ENCODE measurements at places on chromosomes 6 and 20.

DNA sequence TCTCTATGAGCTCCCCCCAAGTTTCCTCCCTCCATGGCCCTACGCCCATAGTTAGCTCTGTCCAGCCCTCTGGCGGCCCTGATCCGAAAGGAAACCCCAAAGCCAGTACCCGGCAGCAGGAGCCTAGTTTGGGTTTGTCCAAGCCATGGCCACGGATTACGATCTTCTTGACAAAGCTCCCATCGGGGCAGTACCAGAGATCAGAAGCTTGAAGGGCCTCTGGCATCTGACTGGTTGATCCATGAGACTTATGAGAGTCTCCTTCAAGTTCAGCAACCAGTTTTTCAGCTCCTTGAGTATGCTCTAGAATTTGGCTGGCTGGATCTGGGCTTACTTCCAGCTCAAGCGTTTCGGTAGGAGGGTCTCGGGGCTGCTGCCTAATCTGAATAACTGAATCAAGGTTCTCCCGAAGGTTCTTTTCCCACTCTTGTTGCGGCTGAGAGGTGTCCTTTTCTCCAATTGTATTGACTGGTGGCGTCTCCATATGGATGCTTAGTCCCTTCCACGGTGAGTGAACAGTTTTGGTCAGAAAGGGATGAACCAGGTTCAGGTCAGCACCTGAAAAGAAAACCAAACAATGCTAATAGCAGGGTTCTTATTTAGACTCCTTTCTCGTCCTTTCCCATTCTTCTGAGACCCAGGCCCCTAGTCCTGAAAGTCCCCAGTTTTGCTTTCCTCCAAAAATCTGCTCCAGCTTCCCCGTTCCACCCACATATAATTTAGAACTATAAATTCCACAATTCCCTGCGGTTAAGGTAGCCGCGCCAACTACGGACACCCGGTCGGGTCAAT is 595 bp downstream of the FKBPL start:
- H3K27ac ChIP-seq: peak overlapping the region; percentile 93
- H3K4me3 ChIP-seq: peak overlapping the region; percentile 97

DNA sequence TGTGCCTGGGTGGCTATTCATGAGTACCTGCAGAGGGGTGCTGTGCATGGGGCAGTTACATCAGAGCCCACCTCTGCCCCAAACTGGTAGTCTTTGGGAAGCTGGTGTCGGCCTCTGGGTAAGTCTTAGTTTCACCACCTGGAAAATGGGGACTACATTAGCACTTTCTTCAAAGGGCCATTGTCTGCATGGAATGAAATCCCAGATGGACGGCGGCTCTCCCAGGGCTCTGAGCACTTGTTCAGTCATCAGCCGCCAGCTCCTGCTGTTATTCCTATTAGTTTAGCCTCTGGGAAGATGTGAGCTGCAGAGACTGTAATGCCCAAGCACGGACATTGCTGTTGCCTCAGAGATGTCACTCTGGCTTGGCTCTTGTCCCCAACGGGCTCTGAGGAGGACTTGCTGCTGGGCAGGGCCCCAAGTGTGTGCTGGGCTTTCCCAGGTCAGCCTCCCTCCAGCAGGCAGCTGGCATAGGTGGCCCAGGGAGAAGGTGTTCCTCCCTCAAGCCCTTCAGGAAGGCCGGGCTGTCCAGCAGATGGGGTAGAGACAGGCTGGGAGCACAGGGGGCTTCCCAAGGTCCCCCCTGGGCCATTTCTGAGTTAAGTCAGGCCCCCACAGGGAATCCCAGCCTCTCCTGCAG is 268.3 kb downstream of the TFAP2C start:
- no peaks in the 10 kb centered on the region for H3K4me1 ChIP-seq
- no peak overlapping the region for H3K4me3 ChIP-seq
- no peak overlapping the region for H3K27ac ChIP-seq
- peaks cover 10% of the 10 kb centered on the region for H3K27me3 ChIP-seq

DNA sequence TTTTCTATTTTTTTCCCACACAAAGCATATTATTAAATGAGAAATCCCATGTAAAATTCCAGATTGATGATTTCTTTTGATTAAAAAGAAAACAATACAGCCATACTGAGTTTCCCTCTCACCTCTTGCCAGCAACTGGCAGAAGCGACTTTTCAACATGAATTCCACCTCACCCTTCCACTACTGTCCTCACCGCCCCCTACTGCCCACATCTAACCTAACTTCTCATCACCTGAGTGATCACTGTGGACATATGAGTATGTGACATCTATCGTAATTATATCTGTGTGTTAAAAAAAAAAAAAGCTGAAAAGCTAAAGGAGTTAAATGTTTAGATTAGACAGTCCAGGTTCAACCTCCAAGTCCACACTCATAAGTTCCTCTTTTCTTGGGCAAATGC is 528.6 kb downstream of the PRKN start:
- no peak for DNase-seq
- no peaks in the 10 kb centered on the region for H3K27me3 ChIP-seq
- no peak overlapping the region for H3K27ac ChIP-seq
- H3K36me3 ChIP-seq: no peaks in the 10 kb centered on the region
- no peak overlapping the region for H3K4me3 ChIP-seq
- H3K4me1 ChIP-seq: peaks cover 2% of the 10 kb centered on the region

DNA sequence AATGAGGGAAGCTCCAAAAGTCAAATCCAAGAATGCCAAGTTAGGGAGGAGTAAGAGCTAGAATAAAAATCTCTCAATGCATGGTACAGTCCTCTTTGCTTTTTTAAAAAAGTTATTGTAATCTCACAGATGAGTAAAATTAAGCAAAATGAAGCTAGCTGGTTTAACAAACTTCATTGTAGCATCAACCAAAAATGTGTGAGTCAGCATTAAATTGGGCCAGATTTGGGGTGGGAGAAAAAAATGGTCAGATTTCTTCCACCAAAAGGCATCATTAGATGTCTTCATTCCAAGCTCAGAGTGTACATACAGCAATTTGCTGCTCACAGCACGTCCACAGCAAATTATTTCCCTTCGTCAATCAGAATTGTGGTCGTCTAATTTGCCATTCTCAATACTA is 441.5 kb upstream of the FLRT3 start:
- H3K4me3 ChIP-seq: no peak overlapping the region
- H3K4me1 ChIP-seq: peaks cover 13% of the 10 kb centered on the region
- no peaks in the 10 kb centered on the region for H3K27me3 ChIP-seq
- DNase-seq: no peak
- H3K27ac ChIP-seq: no peak overlapping the region

GRCh38 chr6:28266563-28266961 is 381 bp upstream of the ZSCAN26 start:
- H3K27me3 ChIP-seq: peaks cover 6% of the 10 kb centered on the region
- no peaks in the 10 kb centered on the region for H3K36me3 ChIP-seq
- H3K4me1 ChIP-seq: peaks cover 14% of the 10 kb centered on the region
- DNase-seq: no peak

- no peak for DNase-seq
- no peak overlapping the region for H3K27ac ChIP-seq
- H3K4me1 ChIP-seq: no peaks in the 10 kb centered on the region
- H3K27me3 ChIP-seq: no peaks in the 10 kb centered on the region
Observed at GRCh38 chr20:15835811-15836210, 737.4 kb downstream of the KIF16B start.

DNA sequence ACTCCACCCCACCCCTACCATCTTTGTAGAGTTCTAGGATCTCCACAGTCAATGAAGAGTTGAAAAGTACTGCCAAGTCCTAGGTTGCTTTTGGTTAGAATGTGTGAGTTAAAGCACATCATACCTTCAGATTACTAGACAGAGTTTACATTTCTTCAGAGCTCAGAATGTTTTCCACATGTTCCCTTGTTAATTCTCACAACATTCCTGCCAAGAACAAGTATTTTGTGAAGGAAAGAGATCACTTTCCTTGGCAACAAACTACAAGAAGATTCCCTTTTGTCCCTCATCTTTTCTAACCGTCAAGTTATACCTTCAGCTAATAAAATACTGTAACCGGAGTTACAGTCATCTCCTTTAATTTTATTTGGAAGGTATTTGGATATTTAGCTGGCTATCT is 266.8 kb downstream of the ZFAND3 start:
- no peak overlapping the region for H3K27ac ChIP-seq
- no peaks in the 10 kb centered on the region for H3K27me3 ChIP-seq
- no peak overlapping the region for H3K4me3 ChIP-seq

DNA sequence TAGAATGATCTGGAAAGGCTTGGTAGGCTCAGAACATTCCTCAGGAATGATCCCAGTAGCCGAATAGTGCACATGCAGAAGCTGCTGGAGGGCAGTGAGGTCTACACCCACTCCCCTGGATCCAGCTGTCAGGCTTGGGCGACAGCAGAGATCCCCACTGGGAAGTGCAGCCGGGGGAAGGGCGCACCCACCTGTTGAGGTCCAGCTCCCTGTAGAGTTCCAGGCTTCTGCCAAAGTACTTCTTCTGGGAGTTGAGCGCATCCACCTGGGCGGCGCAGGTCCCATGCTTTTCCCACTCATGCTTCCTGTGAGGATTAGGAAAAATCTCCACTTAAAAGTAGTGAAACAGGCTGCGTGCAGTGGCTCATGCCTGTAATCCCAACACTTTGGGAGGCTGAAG is 17.6 kb downstream of the RNASET2 start:
- peaks cover 46% of the 10 kb centered on the region for H3K36me3 ChIP-seq
- no peak overlapping the region for H3K27ac ChIP-seq
- no peak overlapping the region for H3K4me3 ChIP-seq
- no peaks in the 10 kb centered on the region for H3K4me1 ChIP-seq
- DNase-seq: no peak
- no peaks in the 10 kb centered on the region for H3K27me3 ChIP-seq

GRCh38 chr20:59971428-59971827 is 13.2 kb downstream of the CDH26 start:
- DNase-seq: no peak
- peak overlapping the region; percentile 60 for H3K27ac ChIP-seq
- no peaks in the 10 kb centered on the region for H3K36me3 ChIP-seq
- no peaks in the 10 kb centered on the region for H3K27me3 ChIP-seq
- no peak overlapping the region for H3K4me3 ChIP-seq
- no peaks in the 10 kb centered on the region for H3K4me1 ChIP-seq

DNA sequence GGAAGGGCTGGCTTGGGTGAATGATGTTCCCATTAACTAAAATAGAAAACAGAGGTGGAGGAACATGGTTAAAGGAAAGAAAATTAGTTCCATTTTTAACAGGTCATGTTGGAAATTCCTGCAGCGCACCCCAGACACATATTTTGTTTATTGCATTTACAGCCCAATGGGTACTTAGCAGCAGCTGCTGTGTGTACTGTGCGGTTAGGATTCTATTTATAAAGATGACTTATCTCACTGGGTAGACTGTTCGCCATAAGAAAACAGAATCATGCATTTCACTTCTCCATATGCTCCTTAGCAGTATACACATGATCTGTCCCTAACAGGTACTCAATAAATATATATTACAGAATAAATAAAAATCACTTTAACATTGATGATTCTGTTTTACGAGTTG is 135.8 kb downstream of the SLC35F1 start:
- no peaks in the 10 kb centered on the region for H3K27me3 ChIP-seq
- H3K36me3 ChIP-seq: no peaks in the 10 kb centered on the region
- H3K27ac ChIP-seq: no peak overlapping the region
- H3K4me1 ChIP-seq: no peaks in the 10 kb centered on the region

- DNase-seq: no peak
- H3K27me3 ChIP-seq: no peaks in the 10 kb centered on the region
- H3K4me1 ChIP-seq: no peaks in the 10 kb centered on the region
- H3K36me3 ChIP-seq: peaks cover under 1% of the 10 kb centered on the region
- no peak overlapping the region for H3K27ac ChIP-seq
Observed at GRCh38 chr6:56581296-56581925, 61.3 kb downstream of the DST start.

DNA sequence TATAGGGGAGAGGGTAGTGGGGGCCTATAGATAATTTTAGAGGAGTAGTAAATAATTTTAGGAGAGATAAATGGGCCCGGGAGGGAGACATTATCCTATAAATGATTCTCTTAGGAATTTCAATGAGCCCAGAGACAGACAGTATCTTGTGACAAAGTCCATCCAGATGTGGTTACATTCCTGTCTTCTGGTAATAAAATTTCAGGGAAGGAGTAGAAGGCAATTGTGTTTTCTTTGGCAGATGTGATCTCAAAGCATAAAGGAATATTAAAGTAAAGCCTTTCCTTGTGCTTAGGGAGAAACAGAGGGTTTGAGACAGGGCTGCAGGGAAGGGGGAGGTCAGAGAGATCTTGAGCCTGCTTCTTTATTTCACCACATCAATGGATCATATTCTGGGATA is 979.8 kb upstream of the GJE1 start:
- H3K4me1 ChIP-seq: peaks cover 4% of the 10 kb centered on the region
- H3K4me3 ChIP-seq: no peak overlapping the region
- no peaks in the 10 kb centered on the region for H3K27me3 ChIP-seq
- DNase-seq: no peak
- H3K27ac ChIP-seq: no peak overlapping the region
- H3K36me3 ChIP-seq: no peaks in the 10 kb centered on the region

DNA sequence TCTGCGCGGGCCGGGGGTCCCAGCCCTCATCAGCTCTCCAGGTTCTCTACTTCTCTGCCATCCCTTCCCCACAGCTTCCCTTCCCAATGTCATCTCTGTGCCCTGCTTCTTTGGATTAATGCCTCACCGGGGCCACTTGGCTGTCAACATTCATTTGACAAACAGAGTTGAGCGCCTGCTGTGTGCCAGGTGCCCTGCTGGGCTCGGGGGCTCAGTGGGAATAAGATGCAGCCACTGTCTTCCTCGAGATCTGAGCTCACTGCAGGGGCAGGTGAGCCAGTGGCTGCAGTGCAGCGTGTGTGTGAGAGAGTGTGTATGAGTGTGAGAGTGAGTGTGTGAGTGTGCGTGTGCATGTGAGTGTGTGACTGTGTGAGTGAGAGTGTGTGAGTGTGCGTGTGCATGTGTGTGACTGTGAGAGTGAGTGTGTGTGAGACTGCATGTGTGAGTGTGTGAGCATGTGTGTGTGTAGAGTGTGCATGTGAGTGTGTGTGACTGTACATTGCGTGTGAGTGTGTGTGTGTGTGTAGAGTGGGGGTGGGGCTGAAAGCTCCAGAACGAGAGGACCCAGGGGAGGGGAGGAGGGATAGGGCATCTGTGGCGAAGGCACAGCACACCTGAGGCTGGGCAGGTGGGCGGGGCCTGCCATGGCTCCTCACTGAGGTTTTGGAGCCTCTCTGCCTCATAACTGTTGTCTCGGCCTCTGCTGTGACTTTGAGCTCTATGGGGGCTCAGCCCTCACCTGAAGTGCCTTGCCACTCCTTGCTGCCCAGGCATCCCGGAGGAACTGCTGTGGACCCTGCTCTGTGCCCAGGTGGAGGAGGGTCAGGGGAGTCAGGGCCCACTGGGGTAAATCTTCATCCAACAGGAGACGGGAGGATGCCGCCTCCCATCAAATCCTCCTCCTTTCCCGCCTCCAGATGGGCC is 36.5 kb upstream of the PHACTR3 start:
- H3K27ac ChIP-seq: no peak overlapping the region
- H3K4me1 ChIP-seq: peaks cover 7% of the 10 kb centered on the region
- H3K4me3 ChIP-seq: no peak overlapping the region
- H3K36me3 ChIP-seq: no peaks in the 10 kb centered on the region

- no peak overlapping the region for H3K4me3 ChIP-seq
- no peak for DNase-seq
- H3K27me3 ChIP-seq: no peaks in the 10 kb centered on the region
- H3K36me3 ChIP-seq: peaks cover 77% of the 10 kb centered on the region
Observed at GRCh38 chr6:35581633-35582032, 68.9 kb upstream of the TULP1 start.

All from suprapubic skin (tissue), 4 donors.